Activated CD4-positive, CD25-positive, alpha-beta regulatory T cell treated with anti-CD3 and anti-CD28 coated beads, Interleukin-2, amount 50 U/mL, for 24 hours (primary cell): ENCODE measurements at places on chromosomes 2 and 18.

GRCh38 chr2:66189553-66189952 lies 245.4 kb upstream of the MEIS1 start:
- ATAC-seq = no peak

DNA sequence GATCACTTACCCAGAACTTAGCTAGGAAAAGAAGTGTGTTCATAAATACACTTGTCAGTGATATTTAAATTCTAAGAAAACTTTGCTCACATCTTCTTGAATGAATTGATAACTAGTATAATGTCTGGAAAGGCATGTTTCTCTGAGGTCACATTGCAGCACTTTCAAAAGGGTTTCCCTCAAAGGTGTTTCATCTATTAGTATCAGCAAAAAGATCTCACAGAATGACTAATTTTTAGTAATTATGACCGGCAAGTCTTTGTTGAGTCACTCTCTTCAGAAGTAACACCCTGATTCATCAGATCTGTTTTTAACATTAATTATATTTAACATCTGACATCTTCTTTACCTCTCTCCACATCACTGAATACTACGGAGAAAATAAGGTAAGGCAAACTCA lies 222.3 kb downstream of the IKZF2 start:
- peak; percentile 82 for ATAC-seq

DNA sequence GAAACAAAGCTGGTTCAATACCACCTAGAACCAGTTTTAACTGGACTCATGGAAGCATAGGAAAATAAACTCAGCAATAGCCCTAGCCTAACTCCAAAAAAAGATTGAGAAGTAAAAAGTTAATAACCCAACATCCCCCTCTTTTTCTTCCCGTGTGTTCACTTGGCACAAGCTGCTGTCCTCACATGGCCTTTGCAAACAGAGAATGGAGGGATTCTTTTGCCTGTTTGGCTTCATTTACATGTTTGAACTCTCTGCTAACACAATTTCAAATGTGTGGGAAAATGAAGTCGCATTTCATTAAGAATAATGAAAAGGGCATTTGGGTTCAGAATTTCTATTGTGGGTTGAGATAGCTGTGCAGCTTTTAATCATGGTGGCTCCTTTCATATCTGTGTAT lies 589.2 kb upstream of the LRRTM1 start:
- ATAC-seq = no peak

DNA sequence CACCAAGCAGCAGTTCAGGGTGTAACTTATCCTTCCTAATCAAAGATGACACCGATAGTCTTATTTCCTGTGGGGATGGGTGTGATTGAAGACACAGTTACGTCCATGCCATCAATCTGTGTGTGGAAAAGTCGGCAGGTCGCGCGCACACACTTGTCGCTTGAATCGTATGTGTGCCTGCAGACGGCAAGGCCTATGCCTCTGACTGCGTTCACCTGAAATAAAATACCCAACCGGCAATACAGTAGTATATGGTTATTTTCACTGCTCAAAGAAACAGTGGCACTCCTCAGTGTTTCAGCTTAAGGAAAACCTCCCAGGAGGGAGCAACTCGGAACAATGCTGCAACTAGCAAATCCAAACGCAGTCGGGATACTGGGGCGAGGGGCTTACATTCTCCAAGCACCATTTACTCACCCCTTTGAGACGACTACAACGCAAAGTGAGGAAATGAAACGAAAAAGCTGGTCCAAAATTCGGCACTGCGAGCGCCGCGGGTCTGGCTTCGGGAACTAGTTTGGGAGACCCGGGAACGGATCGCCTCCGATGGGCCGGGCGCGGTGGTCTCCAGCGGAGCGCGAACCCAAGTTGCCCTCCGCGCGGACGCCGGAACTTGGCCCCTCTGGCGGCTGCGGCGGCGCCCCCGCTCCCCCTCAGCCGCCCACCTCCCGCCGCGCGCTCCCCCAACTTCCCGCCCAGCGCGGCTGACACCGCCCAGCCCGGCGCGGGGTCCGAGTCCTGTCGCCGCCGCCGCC lies 675 bp downstream of the PRKD3 start:
- peak; percentile 15 for ATAC-seq

- no peak for ATAC-seq
Observed at GRCh38 chr2:54634021-54634420, 89.4 kb upstream of the EML6 start.

DNA sequence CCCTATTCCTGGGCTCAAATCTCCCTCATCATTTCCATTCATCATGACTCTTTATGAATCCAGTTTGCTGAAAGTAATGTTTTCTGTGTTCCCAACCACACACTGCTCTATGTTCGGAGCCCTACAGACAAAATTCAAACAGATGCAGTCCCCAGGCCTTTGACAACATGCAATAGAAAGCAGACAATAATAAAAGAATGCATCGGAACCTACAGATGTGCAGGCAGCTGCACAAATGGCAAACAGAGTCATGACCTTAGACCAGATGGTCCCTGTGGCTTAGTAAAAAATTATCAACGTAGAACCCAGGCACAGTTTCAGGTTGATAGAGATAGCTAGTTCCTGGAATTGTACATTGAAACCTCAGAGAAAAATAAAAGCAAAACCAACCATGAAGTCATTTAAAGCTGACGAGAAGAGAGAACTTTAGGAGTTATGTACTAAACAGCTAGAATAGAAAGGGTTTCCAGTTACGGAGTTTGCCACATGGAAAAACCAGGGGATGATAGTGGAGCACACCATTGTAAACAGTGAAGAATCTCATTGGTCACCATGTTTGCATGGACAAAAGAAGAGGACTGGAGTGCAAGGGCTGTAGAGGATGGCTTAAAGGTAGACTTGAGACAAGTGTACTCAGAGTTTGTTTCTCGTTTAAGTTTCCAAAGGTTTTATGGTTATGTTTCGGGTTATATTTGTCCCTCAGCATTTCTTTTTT lies 23.2 kb upstream of the ACVR1 start:
- ATAC-seq = peak; percentile 65

DNA sequence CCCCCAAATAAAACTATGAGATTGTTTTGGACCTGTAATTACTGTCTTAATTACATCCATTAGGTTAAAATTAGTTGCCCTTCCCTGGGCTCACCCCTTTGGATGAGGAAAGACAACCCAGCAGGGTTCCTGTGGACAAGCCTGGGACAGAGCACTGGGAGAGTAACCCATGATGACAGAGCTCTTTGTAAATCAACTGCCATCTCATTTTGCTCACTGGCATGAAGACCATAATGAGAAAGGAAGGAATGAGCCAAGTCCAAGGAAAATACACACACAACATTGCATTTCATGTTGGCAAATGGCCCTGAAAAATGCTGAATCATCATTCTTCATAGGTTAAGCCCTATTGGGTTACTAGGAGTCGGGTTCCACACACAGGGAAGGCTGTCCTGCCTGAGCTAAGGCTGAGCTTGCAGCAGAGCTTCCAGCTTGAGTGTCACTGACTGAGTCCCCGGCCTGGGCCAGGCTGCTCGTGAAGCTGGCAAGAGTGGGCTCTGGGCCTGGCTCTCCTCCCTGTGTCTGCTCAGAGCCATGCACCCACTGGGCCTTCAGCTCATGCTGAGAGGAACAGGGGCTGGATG lies 94.1 kb upstream of the ACAA2 start:
- no peak for ATAC-seq

DNA sequence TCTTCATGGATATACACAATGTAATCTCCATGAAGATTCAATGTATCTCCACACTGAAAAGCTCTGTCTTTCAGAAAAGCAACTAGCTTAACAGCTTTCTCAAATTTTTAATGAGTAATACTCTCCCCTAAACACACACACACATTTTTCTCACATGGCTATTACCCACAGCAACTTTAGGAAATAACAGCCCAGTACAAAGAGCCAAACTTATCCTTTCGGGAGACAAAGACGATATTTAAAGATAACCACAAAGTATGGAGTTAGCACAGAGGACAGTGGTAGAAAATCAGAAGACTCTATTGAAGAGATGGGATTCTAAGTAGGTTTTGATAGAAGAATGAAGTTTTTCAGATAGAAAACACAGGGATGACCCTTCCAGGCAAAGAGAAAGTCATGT lies 394.9 kb upstream of the TRIB2 start:
- ATAC-seq = no peak

DNA sequence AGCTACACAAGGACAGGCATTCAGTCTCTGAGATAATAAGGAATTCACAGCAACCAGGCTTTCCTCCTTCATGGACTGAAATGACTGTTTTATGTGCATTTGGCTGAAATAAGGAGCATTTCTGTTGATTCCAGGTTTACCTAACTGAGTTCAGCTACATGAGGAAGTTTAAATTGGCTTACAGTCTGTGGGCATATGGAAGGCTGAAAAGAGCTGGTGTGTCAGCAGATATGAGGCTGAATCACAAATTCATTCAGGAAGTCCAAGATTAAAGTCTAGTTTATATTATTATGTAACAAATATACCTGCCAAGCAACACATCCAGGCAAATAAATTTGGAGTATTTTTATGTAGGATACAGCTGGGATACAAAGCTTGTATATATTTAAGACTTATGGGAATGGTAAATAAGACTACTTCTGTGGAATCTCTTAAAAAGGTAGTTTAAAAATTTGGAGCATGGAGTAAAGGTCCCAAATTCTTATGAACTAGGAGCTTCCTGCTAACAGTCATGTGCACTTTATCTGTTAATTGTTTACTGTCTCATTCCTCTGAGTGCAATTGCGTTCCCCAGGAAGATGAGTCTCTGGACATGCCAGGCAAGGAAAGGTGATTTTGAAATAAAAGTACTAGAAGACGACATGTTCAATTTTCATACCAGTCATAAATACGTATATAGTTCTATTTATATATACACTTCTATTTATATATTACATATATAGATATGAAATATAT lies 53.0 kb downstream of the ZC3H8 start:
- no peak for ATAC-seq
